SW 1271 (cell line): ENCODE measurements at places on chromosomes 13 and 19.

GRCh38 chr19:29942404-29943261, 594 bp downstream of the URI1 start:
- DNase-seq = no peak

DNA sequence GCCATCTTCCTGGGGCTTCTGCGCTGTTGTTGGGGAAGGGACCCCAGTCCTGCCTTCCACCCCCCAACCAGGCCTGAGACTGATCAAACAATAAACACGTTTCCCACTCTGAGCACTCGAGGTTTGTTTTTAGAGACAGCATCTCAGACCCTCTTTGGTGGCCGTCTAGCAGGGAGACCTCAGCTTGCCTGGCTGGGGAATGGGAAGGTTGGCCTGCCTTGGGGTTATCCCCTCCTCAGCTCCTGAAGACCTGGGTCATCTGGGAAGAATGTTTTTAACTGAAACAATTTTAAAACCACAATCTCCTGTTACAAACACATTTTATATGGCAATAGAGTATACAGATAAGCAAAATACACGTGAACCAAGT, 2.0 kb downstream of the ZNF581 start:
- DNase-seq = no peak

DNA sequence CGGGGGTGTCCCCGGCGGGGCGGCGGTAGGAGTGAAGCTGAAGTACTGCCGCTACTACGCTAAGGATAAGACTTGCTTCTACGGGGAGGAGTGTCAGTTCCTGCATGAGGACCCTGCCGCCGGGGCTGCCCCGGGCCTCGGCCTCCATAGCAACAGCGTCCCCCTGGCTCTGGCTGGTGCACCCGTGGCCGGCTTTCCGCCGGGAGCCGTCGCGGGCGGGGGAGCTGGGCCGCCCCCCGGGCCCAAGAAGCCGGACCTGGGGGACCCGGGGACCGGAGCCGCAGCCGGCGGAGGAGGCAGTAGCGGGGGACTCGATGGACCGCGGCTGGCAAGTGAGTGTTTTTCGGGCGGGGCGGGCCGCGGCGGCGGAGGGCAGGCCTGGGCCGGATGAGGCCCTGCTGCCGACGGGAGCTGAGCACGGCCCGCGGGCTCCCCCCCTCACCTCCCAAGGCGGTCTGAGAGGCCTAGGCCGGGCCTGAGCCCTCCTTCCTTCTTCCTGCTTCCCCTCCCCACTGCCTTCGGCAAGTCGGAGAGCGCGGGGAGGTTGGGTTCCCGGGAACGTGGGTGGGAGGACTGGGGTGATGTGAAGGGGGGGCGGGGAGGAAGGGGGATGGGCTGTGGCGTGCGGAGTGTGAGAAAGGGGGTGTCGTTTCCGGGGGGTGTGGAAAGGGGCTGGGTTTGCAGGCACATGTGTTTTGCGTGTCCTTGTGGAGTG, 568 bp downstream of the PAN3 start:
- peak; percentile 76 for DNase-seq

- no peak for DNase-seq
Measured at GRCh38 chr19:19461306-19461670, 54.1 kb downstream of the TSSK6 start.

DNA sequence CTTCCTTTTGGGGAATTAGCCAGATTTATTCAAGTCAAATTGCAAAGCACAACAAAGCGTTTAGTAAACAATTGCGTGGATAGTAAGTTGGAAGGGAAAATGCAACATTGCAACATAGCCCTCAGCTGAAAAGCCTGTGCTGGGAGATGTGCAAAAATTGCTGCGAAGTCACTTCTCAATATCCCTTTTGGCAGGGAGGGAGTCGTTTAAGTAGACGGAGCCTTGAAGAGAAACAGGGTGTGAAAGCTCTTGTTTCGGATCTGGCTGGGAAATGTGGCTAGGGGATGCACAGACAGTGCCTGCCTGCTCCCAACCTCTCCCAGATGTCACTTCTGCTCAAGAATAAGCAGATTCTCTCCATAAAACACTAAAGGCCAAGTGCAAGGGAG, 56.8 kb downstream of the SLC7A1 start:
- DNase-seq = no peak

DNA sequence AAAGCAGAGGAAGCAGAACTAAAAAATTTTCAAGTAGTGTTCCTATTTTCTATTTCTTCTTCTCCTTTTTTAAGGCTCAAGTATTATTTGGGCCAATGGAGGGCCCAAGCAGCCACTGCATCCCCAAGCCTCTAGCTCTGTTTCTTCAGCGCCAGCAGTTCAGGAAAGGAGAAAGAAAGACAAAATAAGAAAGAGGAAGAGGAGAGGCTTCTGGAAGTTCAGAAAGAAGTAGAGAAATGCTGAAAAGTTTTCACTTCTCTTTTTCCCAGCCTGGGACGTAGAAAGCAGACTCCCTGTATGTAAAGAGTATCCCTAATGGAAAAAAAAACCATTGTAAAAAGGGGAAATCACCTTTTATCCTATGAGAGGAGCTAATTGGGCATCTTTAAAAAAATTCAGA, 165.5 kb upstream of the KLF12 start:
- DNase-seq = no peak

GRCh38 chr13:22032905-22033304, 362.0 kb downstream of the FGF9 start:
- DNase-seq = no peak

DNA sequence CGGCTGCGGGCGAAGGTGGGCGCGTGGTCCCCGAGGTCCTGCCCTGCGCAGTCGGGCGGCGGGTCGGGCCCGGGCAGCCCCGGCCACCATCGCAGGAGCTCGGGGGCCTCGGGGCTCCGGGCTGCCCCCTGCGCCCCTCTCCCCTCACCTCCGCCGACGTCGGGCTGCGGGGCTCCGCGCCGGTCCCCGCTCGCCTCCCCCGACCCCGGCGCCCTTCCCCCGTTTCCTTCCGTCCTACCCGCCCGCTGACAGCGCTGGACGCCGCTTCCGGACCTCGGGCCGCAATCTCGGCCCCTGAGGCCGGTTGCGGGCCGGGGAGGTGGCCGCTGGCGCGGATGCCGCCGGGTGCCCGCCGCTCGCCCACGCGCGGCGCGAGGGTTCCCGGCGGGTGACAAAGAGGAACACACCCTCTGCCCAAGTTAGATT, 720 bp downstream of the FARP1 start:
- DNase-seq = no peak

- DNase-seq = no peak
Measured at GRCh38 chr13:100563779-100564178, 24.8 kb downstream of the GGACT start.

DNA sequence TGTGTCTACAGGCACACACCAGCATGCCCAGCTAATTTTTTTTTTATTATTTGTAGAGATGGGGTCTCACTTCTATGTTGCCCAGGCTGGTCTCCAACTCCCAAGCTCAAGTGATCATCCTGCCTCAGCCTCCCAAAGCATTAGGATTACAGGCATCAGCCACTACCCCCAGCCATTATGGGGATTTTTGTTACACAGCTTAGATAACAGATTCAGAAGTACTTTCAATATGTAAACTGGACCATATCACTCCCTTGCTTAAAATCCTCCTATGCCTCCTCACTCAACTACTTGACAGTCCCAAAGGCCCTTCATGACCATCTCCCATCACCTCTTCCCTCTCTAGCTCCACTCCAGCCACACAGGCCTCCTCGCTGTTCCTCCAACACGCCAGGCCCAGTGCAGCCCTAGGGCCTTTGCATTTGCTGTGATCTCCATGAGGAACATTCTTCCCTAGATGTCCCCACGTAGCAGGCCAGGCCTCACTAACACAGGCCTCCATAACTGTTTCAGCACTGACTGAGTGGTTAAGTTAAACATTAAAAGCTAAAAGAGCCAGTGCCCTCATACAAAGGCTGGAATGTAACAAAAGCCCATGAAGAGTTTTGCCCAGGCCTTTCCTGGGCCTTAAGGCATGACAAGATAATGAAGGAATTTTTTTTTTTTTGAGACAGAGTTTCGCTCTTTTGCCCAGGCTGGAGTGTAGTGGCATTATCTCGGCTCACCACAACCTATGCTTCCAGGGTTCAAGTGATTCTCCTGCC, 2.5 kb downstream of the DOHH start:
- DNase-seq = no peak

GRCh38 chr13:41463838-41464602, 6.7 kb downstream of the RGCC start:
- DNase-seq = no peak

GRCh38 chr19:44190020-44190419, 22.3 kb upstream of the ZNF227 start:
- DNase-seq = no peak

- no peak for DNase-seq
Measured at GRCh38 chr13:41327994-41328790, 17.1 kb downstream of the NAA16 start.

GRCh38 chr13:94339116-94339687, 140.3 kb downstream of the DCT start:
- DNase-seq = no peak
